ENCODE measurements at places on chromosomes 3 and 15.

DNA sequence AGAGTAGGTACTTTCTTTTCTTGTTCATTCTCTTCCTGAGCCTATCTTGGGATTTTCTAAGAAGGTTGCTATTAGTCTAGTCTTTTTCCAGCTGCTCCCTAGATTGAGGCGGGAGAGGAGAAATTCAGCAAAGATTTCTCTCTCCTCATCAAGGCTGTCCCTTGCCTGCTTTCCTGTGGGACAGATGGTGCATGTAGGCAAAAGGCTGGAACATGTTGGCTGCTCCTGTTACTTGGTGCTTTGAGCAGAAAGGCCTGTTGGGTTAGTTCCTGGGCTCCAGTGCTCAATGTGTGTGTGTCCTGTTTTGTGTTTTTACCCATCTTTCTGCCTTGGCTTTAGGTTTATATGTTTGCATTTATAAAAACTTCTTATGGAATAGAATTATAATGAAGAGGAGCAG, 9.1 kb upstream of the SNRPN start:
- H3K27me3 ChIP-seq: no peaks in the 10 kb centered on the region
- no peak overlapping the region for H3K4me3 ChIP-seq
- DNase-seq: no peak
- H3K36me3 ChIP-seq: no peaks in the 10 kb centered on the region
- no peak overlapping the region for H3K27ac ChIP-seq
- H3K4me1 ChIP-seq: no peaks in the 10 kb centered on the region

- H3K4me3 ChIP-seq: no peak overlapping the region
- DNase-seq: no peak
- no peaks in the 10 kb centered on the region for H3K27me3 ChIP-seq
Observed at GRCh38 chr15:57286446-57287122, 89.7 kb upstream of the CGNL1 start.

GRCh38 chr15:70435369-70435768, 328.0 kb downstream of the UACA start:
- peaks cover 20% of the 10 kb centered on the region for H3K4me1 ChIP-seq
- no peak overlapping the region for H3K27ac ChIP-seq
- peaks cover 11% of the 10 kb centered on the region for H3K27me3 ChIP-seq
- DNase-seq: no peak

- H3K27ac ChIP-seq: peak overlapping the region; percentile 67
- no peak overlapping the region for H3K4me3 ChIP-seq
- H3K4me1 ChIP-seq: peaks cover 12% of the 10 kb centered on the region
- DNase-seq: peak; percentile 73
- H3K36me3 ChIP-seq: peaks cover 9% of the 10 kb centered on the region
- no peaks in the 10 kb centered on the region for H3K27me3 ChIP-seq
Observed at GRCh38 chr3:69306239-69307185, 79.4 kb downstream of the FRMD4B start.

DNA sequence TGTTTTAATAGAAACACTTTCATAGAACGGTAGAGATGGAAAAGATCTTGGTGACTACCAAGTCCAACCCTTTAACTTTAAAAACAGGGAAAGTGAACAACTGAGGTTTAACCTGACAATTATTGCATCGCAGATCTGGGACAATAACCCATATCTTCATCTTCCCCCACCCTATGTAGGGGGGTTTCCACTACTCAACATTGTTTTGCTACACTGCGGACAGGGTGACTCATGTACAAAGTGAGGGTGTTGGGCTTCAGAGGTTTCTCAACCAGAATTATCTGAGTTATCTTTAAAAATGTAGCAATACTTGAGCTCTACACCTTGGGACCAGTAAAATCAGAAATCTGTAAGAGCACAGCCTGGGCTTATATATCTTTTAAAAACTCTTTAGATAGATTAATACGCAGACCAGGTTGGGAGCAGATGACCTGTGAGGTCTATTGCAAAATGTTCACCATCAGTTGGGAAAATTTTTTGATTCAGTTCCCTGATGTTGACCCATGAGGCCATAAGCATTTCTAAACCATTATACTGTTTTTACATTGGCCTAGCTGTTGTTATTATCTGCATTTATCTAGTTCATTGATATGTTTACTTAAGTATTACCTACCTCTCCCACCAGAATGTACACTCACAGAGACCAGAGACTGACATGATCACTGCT, 103.6 kb upstream of the ICE2 start:
- DNase-seq: no peak
- no peak overlapping the region for H3K27ac ChIP-seq
- no peaks in the 10 kb centered on the region for H3K36me3 ChIP-seq
- no peaks in the 10 kb centered on the region for H3K27me3 ChIP-seq
- no peak overlapping the region for H3K4me3 ChIP-seq

DNA sequence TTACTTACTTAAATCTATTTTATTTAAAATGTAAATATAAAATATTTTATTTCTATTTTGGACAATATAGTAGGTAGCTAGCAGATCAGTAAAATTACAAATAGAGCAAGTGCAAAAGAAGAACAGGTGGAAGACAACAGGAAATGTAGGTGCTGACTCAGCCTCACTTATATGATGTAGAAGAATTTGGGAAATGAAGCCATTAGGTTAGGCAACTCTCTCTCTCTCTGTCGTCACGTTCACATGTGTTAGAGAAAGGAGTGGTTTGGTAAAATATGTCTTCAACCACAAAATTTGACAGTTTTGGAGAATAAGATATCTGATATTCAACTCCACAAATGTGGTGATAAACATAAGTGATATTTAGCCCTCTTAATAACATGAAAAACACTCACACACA, 532.5 kb upstream of the KCNMB2 start:
- H3K27ac ChIP-seq: no peak overlapping the region
- DNase-seq: no peak
- H3K27me3 ChIP-seq: no peaks in the 10 kb centered on the region
- no peak overlapping the region for H3K4me3 ChIP-seq
- no peaks in the 10 kb centered on the region for H3K4me1 ChIP-seq

- H3K27ac ChIP-seq: no peak overlapping the region
- H3K4me3 ChIP-seq: no peak overlapping the region
- no peaks in the 10 kb centered on the region for H3K36me3 ChIP-seq
- DNase-seq: no peak
- peaks cover 24% of the 10 kb centered on the region for H3K27me3 ChIP-seq
- H3K4me1 ChIP-seq: no peaks in the 10 kb centered on the region
Observed at GRCh38 chr15:68484696-68485400, 52.9 kb upstream of the ITGA11 start.

GRCh38 chr3:131701153-131701770, 198.5 kb upstream of the MRPL3 start:
- H3K36me3 ChIP-seq: no peaks in the 10 kb centered on the region
- no peak for DNase-seq
- H3K27ac ChIP-seq: no peak overlapping the region
- H3K27me3 ChIP-seq: no peaks in the 10 kb centered on the region
- no peak overlapping the region for H3K4me3 ChIP-seq

GRCh38 chr15:79032656-79033055, 57.9 kb downstream of the RASGRF1 start:
- H3K36me3 ChIP-seq: no peaks in the 10 kb centered on the region
- H3K27ac ChIP-seq: no peak overlapping the region
- no peak overlapping the region for H3K4me3 ChIP-seq
- peaks cover 3% of the 10 kb centered on the region for H3K4me1 ChIP-seq

- H3K4me1 ChIP-seq: peaks cover 25% of the 10 kb centered on the region
- H3K27me3 ChIP-seq: no peaks in the 10 kb centered on the region
- no peak overlapping the region for H3K27ac ChIP-seq
- H3K36me3 ChIP-seq: no peaks in the 10 kb centered on the region
Observed at GRCh38 chr3:64316971-64317370, 91.7 kb upstream of the PRICKLE2 start.

All from keratinocyte (primary cell).